Stimulated activated CD4-positive, alpha-beta T cell treated with anti-CD3 and anti-CD28 coated beads, Interleukin-12 subunit alpha, Interleukin-12 subunit beta, amount 100 ng/mL, for 24 hours (primary cell): ENCODE measurements at places on chromosomes 6 and 20.

- DNase-seq: no peak
Observed at GRCh38 chr20:46401478-46401860, 4.9 kb downstream of the ELMO2 start.

GRCh38 chr6:101558712-101559111 lies 165.2 kb downstream of the GRIK2 start:
- no peak for DNase-seq

DNA sequence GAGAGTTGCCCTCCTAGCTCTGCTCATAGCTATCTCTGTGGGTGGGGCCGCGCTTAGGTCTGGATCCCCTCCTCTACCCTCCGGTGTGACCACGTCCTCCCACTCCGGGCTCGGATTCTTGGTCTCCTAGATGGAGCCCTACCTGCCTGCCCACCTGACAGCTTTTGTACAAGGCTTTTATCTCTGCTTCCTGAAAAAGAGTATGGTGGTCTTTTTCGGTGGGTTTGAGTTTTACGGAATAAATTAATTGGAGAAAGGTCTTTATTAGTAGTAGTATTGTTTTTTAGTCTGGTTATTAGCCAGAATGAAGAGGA lies 773 bp downstream of the SMAP1 start:
- peak; percentile 54 for DNase-seq

DNA sequence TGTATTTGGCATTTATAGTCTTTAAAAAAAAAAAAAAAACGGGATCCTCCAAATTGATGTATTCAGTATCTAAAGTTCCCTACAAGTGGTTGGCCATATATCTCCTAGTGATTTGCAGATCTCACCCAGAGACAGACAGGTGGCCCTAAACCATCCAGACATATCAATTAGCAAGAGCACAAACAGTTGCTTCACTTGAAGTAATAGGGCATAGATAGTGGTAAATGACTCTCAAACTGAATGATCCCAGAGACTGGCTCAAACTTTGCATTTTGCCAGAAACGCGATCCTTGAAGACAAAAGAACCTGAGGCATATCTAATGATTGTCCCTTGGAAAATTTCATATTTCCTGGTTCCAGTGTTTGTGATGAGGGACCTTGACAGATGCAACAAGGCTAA lies 54.6 kb downstream of the HMGCLL1 start:
- no peak for DNase-seq

DNA sequence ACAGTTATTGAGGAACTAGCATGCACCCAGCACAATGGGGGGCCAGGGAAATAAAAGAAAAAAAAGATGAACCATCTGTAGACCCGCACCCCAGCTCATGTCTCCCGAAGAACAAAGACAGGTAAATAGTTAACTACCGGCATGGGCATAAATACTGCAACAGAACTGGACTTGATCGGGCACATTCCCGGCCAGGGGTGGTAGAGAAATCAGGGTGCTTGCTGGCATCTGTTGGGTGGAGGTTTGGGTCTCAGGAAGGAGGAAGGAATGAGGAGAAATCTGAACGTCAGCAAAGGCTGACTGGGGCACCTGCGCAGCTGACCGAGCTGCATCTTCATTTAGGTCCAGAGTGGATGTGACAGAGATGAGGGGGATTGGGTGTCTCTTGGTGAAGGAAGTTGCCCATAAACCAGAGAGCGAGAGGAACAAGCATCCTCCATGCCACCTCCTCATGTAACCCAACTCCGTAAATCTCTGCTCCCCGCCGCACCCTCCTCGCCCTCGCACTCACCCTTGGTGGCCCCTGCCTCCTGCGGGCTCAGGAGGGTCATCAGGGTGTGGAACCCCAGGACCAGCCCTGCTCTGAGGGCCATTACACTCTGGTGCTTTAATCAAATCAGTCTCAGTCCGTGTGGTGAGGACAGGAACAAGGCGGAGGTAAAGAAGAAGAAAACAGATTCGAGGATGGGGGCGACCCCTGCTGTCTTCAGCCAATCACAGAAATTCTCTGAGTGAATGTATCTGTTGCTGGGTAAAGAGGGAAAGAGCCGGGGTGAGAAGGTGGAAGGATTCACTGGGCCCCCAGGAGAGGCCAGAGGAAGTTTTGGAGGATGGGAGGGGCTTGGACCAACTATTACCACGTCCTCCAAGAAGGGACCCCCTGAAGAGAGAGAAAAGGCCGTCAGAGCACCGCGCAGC lies at the start of gene HLA-DOA:
Gene HLA-DOA, minus strand, starts transcription at position 648 of the 918 bp plus-strand sequence.
- DNase-seq: no peak

- no peak for DNase-seq
Observed at GRCh38 chr6:132412656-132413498, 11.6 kb upstream of the MOXD1 start.
